Lung (tissue), 17 donors: ENCODE measurements at places on chromosomes 7 and 10.

DNA sequence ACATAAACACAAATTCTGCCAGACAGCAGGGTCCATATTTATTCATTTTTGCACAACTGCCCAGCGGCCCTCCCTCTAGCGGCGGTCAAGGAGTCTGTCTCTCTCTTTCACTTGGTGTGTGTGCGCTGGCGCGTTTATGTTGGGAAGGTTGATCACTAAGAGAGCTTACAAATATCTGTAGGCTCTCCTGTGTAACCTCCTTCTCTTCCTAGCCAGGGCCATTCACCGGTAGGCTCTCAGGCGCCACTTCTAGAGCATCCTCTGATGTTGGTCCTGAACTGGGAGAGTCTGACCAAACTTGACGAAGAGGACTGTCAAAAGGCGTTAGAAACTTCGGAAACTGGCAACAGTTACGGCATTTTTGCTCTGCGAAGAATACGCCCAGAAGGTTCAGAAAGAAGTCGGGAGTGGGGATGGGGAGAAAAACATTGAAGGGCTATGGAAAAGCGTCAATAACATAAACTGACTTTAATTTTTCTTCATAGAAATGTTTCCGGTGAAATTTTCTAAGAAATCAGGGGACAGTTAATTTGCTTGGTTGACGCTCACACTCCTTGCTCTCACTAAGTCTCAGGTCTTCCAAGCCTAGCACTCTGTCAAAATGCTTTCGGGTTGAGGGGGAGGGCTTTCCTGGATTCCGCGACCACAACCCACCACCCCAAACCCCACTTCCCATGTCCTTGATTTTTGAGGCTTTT is 731.1 kb downstream of the ZWINT start:
- DNase-seq: peak; percentile 79

DNA sequence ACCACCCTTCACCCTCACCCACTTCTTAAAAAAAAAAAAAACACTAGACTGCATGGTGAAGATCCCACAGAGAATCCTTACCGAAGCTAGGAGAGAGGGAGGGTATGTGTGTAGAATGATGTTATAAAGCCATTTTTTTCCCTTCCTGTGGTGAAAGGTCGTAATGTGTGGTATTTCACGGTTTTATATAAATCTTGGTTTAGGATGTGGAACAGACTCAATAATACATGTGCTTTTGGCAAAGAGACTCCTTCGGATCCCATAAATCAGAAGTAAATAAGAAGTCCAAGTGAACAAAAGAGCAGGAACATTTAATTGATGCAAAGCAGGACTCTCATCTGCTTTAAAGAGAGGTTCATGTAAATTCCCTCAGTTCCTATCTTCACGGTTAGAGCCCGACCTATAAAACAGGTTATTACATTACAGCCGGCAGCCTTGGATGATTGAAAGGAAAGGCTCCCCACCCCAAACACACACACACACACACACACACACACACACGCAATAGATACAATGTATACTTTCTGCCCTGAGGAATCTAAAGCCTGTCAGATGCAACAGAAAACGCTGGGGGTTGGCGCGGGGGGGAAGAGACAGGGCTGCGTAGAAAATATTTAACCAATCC is 8.8 kb downstream of the DLX5 start:
- peak; percentile 23 for DNase-seq

DNA sequence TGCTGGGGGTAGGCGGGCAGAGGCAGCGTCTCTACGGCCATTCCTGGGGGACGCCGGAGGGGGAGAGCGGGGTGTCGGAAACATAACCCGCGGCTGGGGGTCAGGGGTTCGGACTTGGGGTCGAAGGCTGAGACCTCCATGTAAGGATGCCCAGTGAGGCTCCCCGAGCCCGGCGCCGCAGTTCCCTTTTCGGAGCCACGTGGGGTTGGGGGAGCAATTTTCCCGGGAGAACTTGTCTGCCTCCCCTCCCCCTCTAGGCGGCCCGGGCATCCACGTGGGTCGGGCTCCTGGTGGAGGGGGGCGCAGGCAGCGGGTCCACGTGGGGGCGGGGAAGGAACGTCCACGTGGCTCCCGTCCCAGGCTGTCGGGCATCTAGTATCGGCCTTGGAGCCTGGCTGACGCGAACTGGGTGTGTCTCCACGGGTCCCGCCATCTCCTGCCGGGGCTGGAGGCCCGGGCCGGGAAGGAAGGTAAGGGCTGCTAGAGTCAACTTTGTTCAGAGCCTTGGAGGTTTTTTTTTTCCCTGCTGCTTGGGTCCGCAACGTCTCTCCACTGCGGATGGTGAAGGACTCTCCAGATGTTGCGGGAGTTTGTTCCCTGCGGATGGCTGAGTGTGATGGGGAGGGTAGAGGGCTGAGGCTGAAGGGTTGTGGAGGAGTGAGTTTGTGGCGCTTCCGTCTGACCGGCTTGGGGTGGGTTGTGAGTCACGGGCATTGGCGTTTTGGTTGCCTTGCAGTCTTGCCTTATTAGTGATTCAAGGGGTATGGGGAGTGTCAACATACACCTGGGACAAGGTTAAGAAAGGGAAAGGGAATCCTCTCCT is 744 bp downstream of the PPRC1 start:
- peak; percentile 81 for DNase-seq

DNA sequence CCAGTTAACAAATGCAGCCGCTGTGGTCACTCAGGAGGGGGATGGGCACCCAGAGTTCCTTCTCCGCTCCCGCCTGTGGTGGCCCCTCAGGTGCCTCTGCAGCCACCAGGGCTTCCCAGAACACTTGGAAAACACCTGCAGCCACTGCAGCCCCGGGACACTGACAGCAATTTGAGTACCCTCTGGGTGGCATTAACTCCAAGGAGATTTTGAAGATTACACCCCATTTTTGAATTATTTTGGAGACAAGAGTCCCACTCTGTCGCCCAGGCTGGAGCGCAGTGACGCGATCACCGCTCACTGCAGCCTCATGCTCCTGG is 32.2 kb downstream of the IL15RA start:
- DNase-seq: no peak

DNA sequence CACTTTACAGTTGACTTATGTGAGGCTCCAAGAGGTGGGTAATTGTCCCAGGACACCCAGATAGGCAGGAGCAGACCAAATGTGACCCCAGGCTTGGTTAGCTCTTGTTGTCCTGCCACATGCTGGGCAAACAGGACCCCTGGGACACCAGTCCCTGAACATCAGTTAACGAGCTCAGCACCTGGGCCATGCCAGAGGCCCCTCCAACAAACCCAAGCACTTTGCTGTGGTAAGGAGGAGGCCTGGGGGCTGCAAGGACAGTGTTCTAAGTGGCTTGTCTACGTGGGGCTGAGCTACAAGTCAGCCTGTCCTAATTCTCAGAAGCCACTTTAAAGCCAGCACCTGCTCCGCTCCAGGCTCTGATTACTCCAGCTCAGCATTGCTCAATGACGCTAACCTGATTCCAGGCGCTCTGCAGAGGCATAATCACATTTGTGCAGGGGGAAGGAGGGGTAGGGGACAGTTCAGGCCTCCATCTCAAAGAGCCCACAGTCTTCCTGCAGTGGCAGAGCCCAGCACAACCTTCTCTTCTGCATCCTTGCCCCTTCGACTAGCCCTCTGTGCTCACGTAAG is 57.2 kb downstream of the DDC start:
- DNase-seq: no peak

DNA sequence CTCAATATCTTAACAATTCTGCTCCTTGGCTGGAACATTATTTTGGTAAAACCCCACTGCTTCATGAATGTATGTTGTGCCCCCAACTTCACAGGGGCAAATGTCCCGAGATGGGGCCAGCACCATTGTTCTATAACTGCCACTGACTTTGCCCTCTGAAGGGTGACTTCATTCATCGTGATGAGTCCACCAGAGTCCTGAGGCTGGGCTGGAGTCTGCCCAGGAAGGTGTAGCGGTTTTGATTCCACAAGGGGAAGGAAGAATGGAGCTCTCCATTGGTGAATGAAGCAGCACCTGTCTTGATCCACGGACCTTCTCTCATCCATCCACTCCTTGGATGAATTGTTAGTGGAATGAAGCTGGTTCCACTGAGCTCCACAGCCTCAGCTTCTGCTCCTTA is 18.4 kb downstream of the AKR1B1 start:
- no peak for DNase-seq

- no peak for DNase-seq
Measured at GRCh38 chr10:103049237-103049636, 131.1 kb downstream of the CNNM2 start.

- DNase-seq: peak; percentile 40
Measured at GRCh38 chr10:118106426-118106825, 59.7 kb upstream of the RAB11FIP2 start.

DNA sequence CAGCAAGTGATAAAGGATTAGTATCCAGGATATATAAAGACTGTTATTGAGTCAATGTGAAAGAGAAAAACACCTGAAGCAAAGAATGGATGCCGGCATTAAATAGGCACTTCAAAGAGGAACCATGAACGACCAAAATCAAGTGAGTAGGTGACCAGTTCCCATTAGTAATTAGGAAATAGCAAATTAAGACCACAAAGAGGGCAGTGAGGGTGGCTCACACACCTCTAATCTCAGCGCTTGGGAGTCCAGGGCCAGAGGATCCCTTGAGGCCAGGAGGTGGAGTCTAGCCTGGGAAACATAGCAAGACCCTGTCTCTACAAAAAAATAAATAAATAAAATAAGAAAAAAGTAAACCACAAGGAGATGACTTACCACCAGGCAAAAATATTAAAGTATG is 1.5 kb upstream of the ANTXRL start:
- DNase-seq: no peak

DNA sequence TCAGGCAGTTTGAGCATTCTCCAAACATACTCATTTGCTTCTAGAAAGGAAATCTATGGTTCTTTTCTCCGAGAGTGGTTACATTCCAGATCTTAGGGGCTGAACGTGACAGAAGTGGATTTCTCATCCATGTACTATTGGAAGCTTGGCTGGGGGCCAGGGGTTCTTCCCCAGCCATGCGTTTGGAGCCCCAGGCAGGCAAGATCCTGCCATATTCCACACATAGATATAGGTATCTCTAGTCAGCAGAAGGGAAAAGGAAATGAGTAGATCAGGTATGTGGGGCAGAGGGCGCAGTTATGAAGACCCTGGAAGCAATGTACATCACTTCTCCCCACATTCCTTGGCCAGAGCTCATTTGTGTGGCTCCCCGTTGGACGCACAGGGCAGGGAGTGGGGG is 299.8 kb downstream of the CCDC3 start:
- DNase-seq: peak; percentile 36

- no peak for DNase-seq
Measured at GRCh38 chr7:2851497-2851896, 7.4 kb upstream of the GNA12 start.

DNA sequence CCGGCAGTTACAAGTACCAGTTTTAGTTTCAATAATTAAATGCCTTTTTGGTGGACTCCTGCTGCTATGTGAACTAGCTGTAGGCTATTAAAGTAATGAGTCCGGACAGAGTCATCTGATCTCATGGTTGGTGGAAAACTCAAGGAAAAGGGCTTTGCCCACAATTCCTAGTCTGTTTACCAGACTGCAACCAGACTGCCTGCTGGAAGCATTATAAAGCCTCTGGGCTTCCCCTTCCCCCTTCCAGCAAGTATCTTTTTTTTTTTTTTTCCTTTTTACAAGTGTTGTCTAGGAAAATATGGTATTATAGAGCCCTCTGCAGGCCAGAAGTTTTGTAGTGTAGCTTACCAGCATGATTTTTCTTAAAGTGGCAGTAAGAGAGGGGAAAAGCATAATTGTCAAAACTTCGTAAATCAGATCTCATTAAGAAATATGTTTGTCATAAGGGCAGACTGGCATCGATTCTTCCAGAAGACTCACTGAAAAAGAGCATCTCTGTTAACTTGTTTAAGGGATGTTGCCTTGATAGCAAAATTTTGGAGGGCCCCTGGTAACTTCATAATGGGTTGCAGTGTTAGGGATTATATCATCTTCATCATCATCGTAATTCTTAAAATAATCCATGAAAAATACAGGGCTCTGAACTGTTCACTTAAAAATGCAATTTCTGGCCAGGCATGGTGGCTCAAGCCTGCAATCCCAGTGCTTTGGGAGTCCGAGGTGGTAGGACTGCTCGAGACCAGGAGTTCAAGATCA is 181.3 kb downstream of the TAX1BP1 start:
- peak; percentile 57 for DNase-seq

- DNase-seq: peak; percentile 55
Measured at GRCh38 chr7:74371381-74372341, 82.0 kb upstream of the GTF2IRD1 start.

GRCh38 chr7:28144266-28144665 is 36.3 kb downstream of the JAZF1 start:
- DNase-seq: no peak

- no peak for DNase-seq
Measured at GRCh38 chr7:105461518-105461917, 60.6 kb downstream of the PUS7 start.

GRCh38 chr10:78556705-78557432 is 511.9 kb upstream of the ZMIZ1 start:
- no peak for DNase-seq

GRCh38 chr10:70820976-70821750 is 5.4 kb downstream of the SGPL1 start:
- DNase-seq: no peak

- DNase-seq: peak; percentile 42
Measured at GRCh38 chr7:66505531-66506451, 122.9 kb upstream of the KCTD7 start.

GRCh38 chr10:78224602-78225001 is 190.9 kb downstream of the RPS24 start:
- DNase-seq: no peak

GRCh38 chr10:500876-501275 is 188.6 kb downstream of the DIP2C start:
- peak; percentile 71 for DNase-seq

- DNase-seq: no peak
Measured at GRCh38 chr7:157096286-157097055, 42.3 kb upstream of the UBE3C start.

GRCh38 chr10:48309711-48310226 is 3.3 kb downstream of the MAPK8 start:
- no peak for DNase-seq

DNA sequence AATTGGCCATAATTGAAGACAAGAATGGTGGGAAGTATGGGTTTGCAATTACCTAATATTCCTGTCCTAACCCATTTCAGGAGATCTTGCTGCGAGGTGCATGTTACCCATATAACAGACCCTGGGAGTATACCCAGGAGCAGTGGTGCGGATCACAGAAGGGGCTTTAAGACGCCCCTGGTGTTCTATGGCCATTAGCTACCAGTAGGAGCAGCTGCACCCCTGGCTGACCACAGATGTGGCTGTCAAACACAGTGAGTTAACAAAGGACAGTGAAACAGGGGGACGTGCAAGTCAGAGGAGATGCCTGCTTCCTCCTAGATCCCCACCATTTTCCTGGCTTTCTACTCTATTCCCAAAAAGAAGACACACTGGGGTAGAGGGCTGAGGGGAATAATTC is 25.2 kb downstream of the AOC1 start:
- no peak for DNase-seq

GRCh38 chr7:8499128-8499527 is 65.7 kb downstream of the NXPH1 start:
- DNase-seq: no peak

GRCh38 chr10:75655791-75656451 is 224.5 kb downstream of the LRMDA start:
- no peak for DNase-seq

- DNase-seq: no peak
Measured at GRCh38 chr7:31019509-31019908, 32.6 kb upstream of the ADCYAP1R1 start.

- no peak for DNase-seq
Measured at GRCh38 chr10:58896229-58896628, 280.2 kb upstream of the PHYHIPL start.

GRCh38 chr7:142602756-142603155 is 146.5 kb upstream of the PRSS1 start:
- no peak for DNase-seq

- DNase-seq: no peak
Measured at GRCh38 chr10:64219271-64220025, 698.2 kb downstream of the REEP3 start.

GRCh38 chr7:23129036-23129435 is 23.5 kb downstream of the KLHL7 start:
- no peak for DNase-seq
